ENCODE measurements at places on chromosomes 11 and 22. TPM values are rescaled to one million over a fixed set of nuclear protein-coding genes. Genes with fewer than 3 reads are reported as not detected.
A peak's percentile ranks its signal among the peaks of the same experiment; 100 is the strongest.

PGR gene
- polyA plus RNA-seq, result 0.08 TPM

CABP2 gene
- not detected for polyA plus RNA-seq

DNA sequence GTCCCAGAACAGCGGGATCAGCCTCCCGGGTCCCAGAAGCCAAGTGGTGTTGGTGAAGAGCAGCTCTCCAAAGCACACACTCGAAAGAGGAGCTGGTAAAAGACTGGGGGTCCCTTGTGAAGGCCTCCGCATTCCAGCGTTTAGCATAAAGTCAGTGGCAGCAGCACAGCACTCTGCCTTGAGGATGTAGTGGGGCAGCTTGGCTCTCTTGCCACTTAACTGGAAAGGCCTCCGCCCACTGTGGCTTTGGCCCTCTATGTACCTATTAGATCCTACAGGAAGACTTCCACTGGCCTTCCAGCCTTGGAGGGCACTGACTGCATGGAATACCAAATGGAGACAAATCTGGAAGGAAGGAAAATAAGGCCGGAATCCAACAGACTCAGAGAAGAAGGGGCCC is 1455.3 kb downstream of the BRD1 start:
- no peak for DNase-seq

- peak; percentile 11 for DNase-seq
Measured at GRCh38 chr11:19025481-19026406, 34.8 kb downstream of the MRGPRX2 start.

CREB3L1 gene
- 15.2 TPM for polyA plus RNA-seq

CSTPP1 gene
- 55.0 TPM for polyA plus RNA-seq

TMEM151A gene
- not detected for polyA plus RNA-seq

CATSPERZ gene
- polyA plus RNA-seq, result not detected

GRCh38 chr11:120801801-120802689 is 221.9 kb upstream of the TBCEL start:
- peak; percentile 47 for DNase-seq

TRABD gene
- polyA plus RNA-seq, result 19.1 TPM

GRCh38 chr11:115693002-115693401 is 188.8 kb upstream of the CADM1 start:
- DNase-seq, result no peak

DNA sequence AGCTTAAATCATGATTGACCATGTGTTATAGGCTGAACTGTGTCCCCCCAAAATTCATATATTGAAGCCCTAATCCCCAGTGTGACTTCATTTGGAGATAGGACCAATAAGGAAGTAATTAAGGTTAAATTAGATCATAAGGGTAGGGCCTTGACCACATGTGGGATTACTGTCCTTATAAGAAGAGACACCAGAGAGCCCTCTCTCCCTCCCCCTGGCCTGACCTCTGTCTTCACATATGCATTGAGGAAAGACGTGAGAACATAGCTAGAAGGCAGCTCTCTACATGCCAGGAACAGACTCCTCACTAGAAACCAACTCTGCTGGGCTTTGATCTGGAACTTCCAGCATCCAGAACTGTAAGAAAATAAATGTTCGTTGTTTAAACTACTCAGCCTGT is 13.6 kb upstream of the NUP50 start:
- no peak for DNase-seq

GRCh38 chr22:35178446-35178845 is 78.8 kb upstream of the HMGXB4 start:
- no peak for DNase-seq

GRCh38 chr11:5241458-5241857 is 7.2 kb upstream of the HBD start:
- DNase-seq, result no peak

- no peak for DNase-seq
Measured at GRCh38 chr11:20963596-20963995, 294.2 kb downstream of the NELL1 start.

PATE2 gene
- 0.11 TPM for polyA plus RNA-seq

GRCh38 chr22:22080270-22080669 is 97.7 kb upstream of the TOP3B start:
- DNase-seq, result no peak

DNA sequence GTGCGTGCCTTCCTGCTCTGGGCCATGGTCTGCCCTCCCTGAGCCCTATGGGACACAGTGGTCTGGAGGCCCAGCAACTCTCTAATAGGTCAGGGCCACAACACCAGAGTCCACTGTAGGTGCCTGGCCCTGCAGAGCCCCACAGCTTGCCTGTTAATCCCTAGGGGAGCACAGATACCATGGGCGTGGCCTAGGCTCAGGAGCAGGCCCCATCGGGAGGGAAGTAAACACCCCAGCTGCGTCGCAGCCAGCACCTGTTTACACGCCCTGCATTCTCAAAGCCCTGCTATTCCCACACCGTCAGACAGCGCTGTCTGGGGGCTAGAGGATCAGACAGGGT is 2.5 kb downstream of the KCTD17 start:
- no peak for DNase-seq

DNA sequence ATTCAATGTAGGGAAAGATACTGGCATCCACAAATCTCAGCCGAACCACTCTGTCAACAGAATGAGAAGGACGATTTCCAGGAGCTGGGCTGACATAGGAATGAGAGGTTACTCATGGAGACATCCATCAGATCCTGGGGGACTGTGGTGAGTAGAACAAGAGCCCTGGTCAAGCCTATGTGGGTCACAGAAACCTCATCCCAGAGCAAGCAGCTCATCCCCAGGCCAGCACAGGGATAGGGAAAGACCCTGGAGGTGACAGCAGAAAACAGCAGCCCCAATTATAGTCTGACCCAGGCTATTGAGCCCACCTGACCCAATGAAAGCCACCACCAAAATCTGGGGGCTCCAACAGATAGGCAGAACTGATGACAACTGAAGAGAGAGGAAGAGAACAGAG is 128.0 kb upstream of the SERPIND1 start:
- DNase-seq, result no peak

DNA sequence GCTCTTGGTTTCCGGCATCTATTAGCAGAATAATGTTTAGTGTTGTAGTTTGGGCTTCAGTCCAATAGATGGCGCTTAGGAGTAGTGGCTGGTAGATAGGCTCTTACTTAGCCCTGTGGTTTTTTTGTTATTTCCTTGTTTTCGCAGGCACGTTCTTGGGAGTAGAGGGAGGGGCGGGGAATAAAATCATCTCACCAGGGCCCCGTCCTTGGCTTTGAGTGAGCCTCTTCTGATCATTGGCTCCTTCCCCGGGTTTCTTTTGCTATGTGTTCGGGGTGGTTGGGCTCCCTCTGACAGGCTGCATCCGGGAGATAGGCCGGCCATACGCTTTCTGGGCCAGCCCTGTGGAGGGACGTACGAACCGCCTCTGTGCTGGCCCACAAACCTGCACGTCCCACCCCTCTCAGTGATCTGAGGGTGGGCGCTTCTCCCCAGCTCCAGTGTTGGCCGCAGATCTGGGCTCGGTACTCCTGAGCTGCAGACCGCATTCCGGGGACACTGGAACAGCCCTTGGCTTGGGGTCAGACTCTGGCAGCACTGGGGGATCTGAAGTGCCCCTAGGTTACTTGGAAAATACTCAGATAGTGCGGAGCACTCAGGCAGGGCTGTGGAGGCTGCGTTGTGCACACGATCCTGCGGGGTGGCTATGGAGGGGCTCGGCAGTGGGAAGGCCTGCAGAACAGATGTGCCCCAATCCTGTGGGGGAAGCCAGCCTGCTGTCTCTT is 217.0 kb downstream of the DYNC2H1 start:
- peak; percentile 16 for DNase-seq

DNA sequence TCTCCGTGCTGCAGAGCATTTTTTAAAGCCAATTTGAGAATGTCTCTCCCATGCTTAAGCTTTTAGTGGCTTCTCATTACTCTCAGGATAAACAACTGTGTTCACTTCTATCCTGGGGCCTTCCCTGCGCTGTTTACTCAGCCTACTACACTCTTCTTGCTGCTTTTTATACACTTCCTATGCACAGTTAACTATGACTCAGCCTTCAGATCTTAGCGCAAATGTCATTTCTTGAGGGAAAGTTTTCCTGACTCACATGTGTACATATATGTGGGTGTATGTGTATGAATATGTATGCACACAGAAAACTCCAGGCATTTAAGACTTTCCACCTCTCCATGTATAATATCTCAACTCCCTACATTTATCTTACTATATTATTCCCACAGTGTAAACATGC is 9.8 kb downstream of the THAP12 start:
- DNase-seq, result no peak

DNA sequence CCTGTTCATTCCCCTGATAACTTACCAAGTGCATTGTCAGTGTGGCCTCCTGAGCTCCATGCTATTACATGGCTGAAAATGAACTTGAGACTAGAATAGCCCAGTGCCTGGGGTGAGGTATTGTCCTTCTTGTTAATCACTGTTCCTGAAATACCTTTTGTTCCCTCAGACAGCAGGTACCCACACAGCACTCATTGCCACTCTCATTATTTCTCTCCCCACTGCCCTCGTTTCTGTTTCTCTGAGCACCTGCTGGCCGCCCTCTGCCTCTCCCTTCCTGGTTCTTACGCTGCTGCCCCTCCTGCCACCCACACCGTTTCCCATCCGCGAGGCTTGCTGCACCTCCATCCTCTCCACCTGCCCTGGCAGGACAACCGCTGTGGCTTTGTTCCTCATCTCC is 36.9 kb upstream of the RAB1B start:
- no peak for DNase-seq

C11orf86 gene
- polyA plus RNA-seq, result not detected

SAA1 gene
- not detected for polyA plus RNA-seq

GRCh38 chr22:37187552-37187890 is 526 bp downstream of the C1QTNF6 start:
- DNase-seq, result no peak

DNA sequence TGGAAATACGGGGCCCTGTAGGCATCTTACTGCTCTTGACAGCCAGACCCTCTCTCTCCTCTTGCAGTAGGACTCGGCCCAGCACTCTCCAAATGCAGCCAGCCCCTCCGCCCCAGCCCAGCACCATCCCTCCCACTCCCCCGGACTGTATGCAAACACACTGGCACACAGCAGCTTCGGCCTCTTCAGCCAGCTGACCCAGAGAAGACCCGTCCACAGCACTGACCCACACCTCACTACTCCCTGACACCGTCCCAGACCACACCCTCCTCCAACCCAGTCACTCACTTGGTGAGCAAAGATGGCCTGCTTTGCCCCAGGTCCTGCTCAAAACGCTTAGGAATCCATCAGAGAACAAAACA is 164.6 kb downstream of the IGLL1 start:
- DNase-seq, result no peak

- no peak for DNase-seq
Measured at GRCh38 chr11:13354335-13354734, 76.7 kb downstream of the BMAL1 start.

DNA sequence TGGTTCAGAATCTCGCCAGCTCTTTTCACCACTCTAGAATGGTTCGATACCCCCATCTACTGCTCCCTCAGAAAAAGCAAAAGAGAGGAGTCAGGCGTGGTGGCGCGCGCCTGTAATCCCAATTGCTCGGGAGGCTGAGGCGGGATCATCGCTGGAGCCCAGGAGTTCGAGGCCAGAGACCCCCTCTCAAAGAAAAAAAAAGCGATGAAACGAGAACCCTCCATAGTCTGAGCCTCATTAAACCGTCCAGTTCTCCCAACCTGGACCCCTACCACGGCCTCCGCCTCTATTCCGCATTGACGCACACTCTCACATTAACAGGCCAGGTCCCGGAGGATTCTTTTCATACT is 439 bp downstream of the SPA17 start:
- DNase-seq, result no peak

DNA sequence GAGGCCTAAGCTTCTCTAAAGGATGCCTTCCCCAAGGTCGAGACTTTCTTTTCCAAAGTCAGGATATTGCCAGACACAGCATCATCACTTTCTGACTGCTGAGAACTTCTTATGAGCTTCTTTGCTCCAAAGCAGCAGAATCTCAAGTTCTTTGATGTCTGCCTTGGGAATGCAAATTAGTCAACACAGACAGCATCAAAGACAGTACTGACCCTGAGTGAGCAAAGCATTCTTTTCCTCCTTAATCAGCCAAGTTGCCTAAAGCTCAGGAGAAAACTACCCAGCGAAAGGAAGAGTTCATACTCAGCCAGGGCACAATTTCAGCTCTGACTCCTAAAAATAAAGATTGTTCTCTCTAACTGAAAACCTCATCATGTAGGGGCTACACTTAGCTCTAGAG is 98.0 kb downstream of the SLC36A4 start:
- no peak for DNase-seq

DNA sequence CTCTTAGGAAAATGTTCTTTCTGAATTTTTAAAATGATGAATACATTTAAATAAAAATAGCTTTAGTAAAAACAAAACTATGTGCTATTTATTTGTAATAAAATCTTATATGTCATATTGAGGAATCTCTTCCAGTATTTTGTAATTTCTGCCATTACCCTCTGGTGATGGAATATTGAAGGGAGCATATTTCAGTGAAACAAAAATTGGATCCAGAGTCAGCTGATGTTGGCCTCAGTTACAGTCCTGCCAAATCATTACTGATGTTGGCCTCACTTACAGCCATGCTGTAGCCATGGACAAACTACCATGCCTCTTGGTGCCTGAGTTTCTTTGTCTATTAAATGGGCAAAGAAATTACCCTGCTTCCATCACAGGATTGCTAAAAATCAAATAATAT is 133.2 kb downstream of the SLC1A2 start:
- no peak for DNase-seq

DNA sequence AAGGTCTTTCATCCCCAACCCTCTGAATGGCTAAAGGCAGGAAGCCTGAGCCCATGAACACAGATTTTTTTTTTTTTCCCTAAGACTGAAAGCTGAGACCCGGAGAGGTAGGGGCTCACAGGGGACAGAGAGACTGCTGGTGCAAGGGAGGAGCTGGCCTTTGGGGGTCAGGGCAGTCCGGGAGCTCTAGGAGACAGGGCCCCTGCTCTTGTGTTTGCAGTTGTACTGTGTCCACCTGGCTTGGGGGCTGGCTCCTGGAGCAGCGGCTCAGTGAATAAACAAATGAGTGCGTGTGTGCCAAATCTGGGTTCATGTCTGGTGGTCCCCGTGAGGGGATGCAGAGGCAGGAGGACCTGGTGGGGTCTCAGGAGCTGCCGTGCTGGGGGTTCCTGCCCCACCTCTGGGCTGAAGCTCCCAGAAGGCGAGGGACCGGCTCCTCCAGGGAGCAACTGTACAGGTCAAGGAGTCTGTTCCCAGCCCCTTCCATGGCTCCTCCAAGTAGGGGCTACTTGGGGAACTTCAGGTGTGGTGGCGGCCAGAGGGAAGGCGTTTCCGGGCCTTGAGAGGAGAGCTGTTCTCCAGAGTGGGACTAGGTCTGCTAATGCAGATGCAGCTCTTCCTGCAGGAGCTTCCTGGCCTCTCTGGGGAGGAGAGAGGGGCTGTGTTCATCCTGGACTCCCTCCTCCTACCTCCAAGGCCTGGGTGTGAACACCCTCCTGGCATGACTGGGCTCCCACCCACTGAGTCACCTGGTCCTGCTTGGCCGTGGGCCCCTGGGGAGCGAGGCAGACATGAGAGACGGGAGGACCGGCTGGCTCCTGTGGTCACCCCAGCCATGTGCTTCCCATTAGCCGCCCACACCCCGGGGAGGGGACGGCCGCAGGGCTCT is 57.6 kb downstream of the FBXO7 start:
- DNase-seq, result no peak

DNA sequence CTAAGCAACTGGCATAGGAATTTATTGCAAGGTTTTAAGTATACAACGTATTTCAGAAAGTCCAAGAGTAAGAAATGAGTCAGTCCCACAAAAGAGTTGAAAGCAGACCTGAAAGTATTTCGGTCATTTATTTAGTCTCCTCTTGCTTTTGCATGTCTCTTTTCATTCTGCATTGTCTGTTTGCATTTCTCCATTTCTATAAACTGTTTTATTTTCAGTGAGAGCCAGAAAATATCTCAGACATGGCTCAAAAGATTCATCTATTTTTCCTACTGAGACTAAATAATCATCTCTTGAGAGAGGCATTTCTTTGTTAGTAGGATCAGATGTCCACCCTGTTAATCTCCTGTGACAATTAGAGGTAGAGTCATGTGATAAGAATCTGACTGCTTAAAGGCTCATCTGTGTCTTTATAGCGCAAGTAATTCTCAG is 219.1 kb upstream of the CCDC179 start:
- DNase-seq, result no peak
